ENCODE measurements at places on chromosomes 16 and 17. TPM values are rescaled to one million over a fixed set of nuclear protein-coding genes. Genes with fewer than 3 reads are reported as not detected.

DNA sequence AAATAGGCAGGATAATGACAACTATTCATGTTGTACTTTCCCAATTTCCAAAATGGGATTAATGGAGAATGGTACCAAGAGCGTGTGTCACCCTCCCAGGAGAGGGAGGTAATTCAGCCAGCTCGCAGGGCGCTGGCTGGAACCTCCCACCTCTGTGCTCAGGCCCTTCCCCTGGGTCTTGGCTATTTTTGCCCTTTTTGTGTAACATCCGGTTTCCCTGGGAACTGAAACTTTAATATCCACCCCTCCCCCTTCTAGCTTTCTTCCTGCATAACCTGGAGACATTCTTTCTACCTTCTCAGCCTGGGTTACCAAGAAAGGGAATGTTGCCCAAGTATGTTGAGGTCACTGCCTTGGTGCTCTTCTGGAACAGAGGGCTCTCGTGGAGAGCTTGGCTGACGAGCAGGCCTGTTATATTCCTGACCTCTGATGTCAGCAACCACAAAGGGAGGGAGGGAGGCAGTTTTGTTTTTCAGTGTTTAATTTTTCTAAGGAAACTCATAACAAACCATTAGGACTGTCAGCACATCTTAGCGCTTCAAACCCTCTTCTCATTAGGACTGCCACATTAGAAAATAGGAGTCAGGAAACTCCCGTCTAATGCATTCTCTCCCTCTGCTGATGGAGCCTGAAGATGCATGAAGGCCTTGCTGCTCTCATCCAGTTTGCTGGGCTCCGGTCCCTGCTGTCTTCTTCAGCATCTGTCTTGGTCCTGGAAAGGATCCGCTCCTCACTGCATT, 25.6 kb downstream of the ITGB3 start:
- no peak overlapping the region for H3K4me3 ChIP-seq
- peak; percentile 33 for DNase-seq
- H3K36me3 ChIP-seq, result no peaks in the 10 kb centered on the region
- no peaks in the 10 kb centered on the region for H3K27me3 ChIP-seq
- peak overlapping the region; percentile 81 for H3K27ac ChIP-seq

DNA sequence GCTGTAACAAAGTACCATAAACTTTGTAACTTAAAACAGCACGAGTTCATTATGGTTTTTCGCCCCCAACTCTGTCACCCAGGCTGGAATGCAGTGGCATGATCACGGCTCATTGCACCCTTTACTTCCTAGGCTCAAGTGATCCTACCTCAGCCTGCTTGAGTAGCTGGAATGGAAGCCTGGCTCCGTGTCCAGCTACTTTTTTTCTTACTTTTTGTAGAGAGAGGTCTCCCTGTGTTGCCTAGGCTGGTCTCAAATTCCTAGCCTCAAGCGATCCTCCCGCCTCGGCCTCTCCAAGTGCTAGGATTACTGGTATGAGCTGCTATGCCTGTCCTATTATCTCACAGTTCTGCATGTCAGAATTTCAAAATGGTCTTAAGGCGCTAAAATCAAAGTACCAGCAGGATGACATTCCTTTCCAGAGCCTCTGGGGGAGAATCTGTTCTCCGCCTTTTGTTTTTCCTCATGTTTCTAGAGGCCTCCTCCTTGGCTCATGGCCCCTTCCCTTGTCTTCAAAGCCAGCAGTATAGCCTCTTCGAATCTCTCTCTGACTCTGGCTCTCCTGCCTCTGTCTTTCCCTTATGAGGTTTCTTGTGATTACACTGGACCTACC, 10.1 kb upstream of the PRM1 start:
- no peaks in the 10 kb centered on the region for H3K36me3 ChIP-seq
- H3K4me1 ChIP-seq, result no peaks in the 10 kb centered on the region
- no peak overlapping the region for H3K4me3 ChIP-seq
- H3K27me3 ChIP-seq, result no peaks in the 10 kb centered on the region
- DNase-seq, result no peak

Gene SGF29
- 36.3 TPM for total RNA-seq

Gene RCVRN
- total RNA-seq, result not detected

- no peak overlapping the region for H3K27ac ChIP-seq
- H3K27me3 ChIP-seq, result no peaks in the 10 kb centered on the region
- H3K4me1 ChIP-seq, result peaks cover 7% of the 10 kb centered on the region
- H3K4me3 ChIP-seq, result no peak overlapping the region
- DNase-seq, result no peak
These were observed 4.6 kb upstream of the PIEZO1 start for GRCh38 chr16:88789594-88789993.

DNA sequence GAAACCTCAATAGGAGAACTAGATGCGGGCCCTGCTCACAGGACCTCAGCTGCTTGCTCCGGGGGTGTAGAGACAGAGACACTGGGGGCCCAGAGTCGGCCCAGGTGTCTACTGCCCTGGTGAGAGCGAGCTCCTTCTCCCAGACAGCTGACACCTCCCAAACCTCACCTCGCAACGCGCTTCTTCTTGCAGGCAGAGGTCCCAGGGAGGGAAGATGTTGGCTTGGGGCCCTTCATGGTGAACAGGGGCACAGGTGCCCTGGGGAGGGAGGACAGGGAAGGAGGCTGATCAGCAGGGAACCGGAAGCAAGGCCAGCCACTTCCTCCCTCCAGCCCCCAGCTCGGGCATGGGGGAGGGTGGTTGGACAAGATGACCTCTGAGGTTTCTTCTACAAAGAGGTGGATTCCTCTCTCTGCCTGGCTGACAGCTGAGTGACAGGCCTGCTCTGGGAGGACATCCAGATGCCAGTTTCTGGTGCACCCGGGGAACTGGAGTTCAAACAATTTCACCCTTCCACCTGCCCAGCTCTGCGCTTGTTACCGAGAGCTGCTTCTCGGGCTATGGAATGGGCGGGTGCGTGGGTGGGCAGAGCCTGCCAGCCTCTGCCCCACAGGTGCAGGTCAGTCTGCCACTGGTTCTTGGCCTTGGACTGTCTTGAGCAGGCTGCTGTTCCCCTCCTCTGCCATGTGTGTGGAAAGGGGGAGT, 11.7 kb upstream of the GFAP start:
- no peaks in the 10 kb centered on the region for H3K27me3 ChIP-seq
- H3K27ac ChIP-seq, result no peak overlapping the region
- H3K4me1 ChIP-seq, result no peaks in the 10 kb centered on the region
- no peak overlapping the region for H3K4me3 ChIP-seq

GRCh38 chr16:25563700-25564099, 128.1 kb upstream of the HS3ST4 start:
- H3K4me1 ChIP-seq, result no peaks in the 10 kb centered on the region
- DNase-seq, result no peak
- H3K27ac ChIP-seq, result no peak overlapping the region
- H3K27me3 ChIP-seq, result no peaks in the 10 kb centered on the region

- no peak overlapping the region for H3K4me3 ChIP-seq
- no peaks in the 10 kb centered on the region for H3K4me1 ChIP-seq
- no peak for DNase-seq
- H3K27me3 ChIP-seq, result no peaks in the 10 kb centered on the region
- H3K27ac ChIP-seq, result no peak overlapping the region
These were observed 306.3 kb downstream of the CNTNAP4 start for GRCh38 chr16:76583466-76583865.

DNA sequence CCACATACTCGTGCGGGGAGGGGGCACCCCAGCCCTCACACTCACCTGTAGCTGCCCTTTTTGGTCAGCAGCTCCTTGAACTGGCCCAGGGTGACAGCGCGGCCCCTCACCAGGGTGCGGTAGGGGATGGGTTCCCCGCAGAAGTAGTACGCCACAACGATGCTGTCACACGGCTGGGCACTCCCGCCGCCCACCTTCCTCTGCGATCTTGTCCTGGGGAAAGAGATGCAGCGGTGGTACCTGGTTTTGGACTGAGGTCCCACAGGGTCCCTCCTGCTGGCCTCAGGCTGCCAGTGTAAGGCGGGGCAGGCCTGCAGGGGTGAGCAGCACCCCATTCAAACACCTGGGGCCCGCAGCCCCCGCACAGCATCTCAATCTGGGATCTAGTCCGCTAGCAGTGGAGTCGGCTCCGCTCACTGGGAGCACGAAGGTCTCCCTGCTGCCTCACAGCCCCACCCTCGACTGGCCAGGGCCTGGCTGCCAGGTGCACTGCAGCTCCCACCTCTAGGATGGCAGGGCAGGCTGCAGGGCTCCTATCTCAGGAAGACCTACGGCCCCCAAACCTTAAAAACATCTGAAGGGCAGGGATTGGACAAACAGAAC, 6.5 kb downstream of the PDIA2 start:
- no peak for DNase-seq
- H3K4me1 ChIP-seq, result no peaks in the 10 kb centered on the region
- no peak overlapping the region for H3K27ac ChIP-seq
- no peaks in the 10 kb centered on the region for H3K27me3 ChIP-seq
- peaks cover 71% of the 10 kb centered on the region for H3K36me3 ChIP-seq

- H3K27ac ChIP-seq, result no peak overlapping the region
- H3K36me3 ChIP-seq, result peaks cover 81% of the 10 kb centered on the region
- no peaks in the 10 kb centered on the region for H3K27me3 ChIP-seq
These were observed 40.8 kb upstream of the ENDOV start for GRCh38 chr17:80374039-80374731.

- no peak overlapping the region for H3K4me3 ChIP-seq
- no peak for DNase-seq
- no peaks in the 10 kb centered on the region for H3K4me1 ChIP-seq
These were observed 48.4 kb downstream of the CMC2 start for GRCh38 chr16:80958284-80958683.

DNA sequence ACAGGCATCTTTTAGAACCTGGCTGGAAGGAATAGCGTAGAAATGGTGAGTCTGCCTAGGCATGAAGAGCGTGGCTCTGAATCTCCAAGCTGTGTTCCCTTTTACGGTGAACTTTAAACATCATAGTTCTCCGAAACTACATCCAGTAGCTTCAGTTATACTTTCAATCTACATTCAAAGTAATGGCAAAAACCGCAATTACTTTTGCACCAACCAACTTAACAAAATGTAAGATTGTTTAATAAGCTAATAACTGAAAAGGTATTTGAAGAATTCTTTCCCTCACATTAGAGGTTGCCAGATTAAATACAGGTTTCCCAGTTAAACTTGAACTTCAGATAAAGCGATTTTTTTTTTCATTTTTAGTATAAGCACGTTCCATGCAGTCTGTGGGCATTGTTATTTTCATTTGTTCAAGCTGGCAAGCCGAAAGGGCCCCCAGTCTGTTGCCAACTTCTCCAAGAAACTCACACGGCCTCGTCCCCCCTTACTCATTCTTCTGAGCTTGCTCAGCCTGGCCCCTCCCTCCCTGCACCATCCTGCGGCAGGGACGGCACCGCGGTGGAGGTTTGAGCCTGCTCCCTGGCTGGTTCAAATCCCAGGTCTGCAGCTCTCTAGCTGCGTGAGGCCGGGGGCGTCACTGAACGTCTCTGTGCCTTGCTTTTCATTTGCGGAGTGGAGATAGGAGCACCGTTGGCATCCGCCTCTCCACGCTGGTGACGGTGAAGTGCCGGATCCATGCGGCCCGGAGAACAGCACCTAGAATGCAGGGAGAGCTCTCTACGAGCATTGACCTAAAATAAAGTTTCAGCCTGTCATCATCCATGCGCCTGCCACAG, 3.5 kb upstream of the MTHFSD start:
- no peaks in the 10 kb centered on the region for H3K27me3 ChIP-seq
- no peak for DNase-seq
- H3K36me3 ChIP-seq, result no peaks in the 10 kb centered on the region
- no peak overlapping the region for H3K4me3 ChIP-seq
- peaks cover 13% of the 10 kb centered on the region for H3K4me1 ChIP-seq

- H3K4me1 ChIP-seq, result peaks cover 8% of the 10 kb centered on the region
- H3K27ac ChIP-seq, result peak overlapping the region; percentile 17
- H3K36me3 ChIP-seq, result peaks cover 12% of the 10 kb centered on the region
- H3K27me3 ChIP-seq, result no peaks in the 10 kb centered on the region
- H3K4me3 ChIP-seq, result no peak overlapping the region
- DNase-seq, result no peak
These were observed 19.7 kb downstream of the TMEM11 start for GRCh38 chr17:21194226-21194625.

- no peaks in the 10 kb centered on the region for H3K27me3 ChIP-seq
- H3K4me3 ChIP-seq, result no peak overlapping the region
- no peak for DNase-seq
- H3K4me1 ChIP-seq, result no peaks in the 10 kb centered on the region
- H3K36me3 ChIP-seq, result no peaks in the 10 kb centered on the region
These were observed 31.7 kb upstream of the BRD7 start for GRCh38 chr16:50400312-50400966.

DNA sequence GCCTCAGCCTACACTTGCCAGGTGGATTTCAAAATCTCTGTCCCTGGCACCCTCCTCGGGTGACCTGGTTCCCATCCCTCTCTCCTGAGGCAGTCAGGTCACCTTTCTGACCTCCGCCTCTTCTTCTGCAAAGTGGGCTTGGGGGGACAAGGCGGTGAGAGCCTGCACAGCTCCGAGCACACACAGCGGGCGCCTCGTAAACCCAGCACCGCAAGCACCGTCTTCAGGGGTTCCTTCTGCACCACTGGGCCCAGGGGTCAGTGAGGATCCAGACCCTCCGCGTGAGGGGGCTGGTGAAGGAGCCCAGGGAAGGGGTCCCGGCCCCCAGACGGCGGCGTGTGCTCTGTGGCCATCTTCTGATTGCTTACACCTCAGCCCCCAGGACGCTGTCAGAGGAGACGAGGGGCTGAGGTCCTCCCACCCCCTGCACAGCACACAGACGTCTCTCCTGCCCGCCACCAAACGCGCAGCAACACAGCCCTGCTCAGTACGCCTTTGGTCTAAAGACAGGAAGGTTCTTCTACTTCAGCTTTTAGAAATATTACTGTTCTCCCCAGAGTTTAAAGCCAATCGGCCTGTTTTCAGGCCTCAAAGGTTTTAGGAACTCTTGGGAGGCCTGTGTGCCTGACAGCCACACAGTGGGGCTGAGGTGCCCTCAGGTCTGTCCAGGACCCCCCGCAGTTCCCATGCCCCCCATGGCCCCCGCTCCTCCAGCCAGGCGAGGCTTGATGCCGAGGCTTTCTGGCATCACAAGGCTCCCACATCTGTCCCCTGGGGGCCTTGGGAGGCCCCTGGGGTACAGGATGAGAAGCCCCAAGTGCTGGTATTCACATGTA, 2.7 kb downstream of the CBFA2T3 start:
- peaks cover 29% of the 10 kb centered on the region for H3K4me1 ChIP-seq
- no peaks in the 10 kb centered on the region for H3K36me3 ChIP-seq
- no peak overlapping the region for H3K27ac ChIP-seq

- H3K27me3 ChIP-seq, result no peaks in the 10 kb centered on the region
- no peaks in the 10 kb centered on the region for H3K4me1 ChIP-seq
- no peak for DNase-seq
- H3K4me3 ChIP-seq, result no peak overlapping the region
- H3K36me3 ChIP-seq, result no peaks in the 10 kb centered on the region
- H3K27ac ChIP-seq, result no peak overlapping the region
These were observed 7.5 kb downstream of the CD7 start for GRCh38 chr17:82309656-82310570.

DNA sequence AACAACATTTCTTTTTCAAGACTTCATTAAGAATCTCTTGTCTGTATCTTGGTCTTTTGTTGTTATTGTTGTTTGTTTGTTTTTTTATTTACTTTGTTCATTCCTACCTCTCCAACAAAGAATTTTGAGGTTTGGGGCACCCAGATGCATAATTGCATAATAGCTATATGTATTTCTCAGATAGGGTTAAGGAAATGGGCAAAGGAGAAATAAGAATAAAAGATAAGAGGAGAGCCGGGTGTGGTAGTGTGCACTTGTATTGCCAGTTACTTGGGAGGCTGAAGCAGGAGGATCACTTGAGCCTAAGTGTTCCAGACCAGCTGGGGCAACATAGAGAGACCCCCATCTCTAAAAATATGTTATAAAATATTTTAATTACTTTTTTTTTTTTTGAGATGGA, 30.5 kb downstream of the CDH1 start:
- DNase-seq, result no peak
- no peaks in the 10 kb centered on the region for H3K36me3 ChIP-seq
- no peaks in the 10 kb centered on the region for H3K27me3 ChIP-seq
- no peaks in the 10 kb centered on the region for H3K4me1 ChIP-seq

GRCh38 chr17:51087072-51087757, 33.5 kb downstream of the SPAG9 start:
- H3K27ac ChIP-seq, result peak overlapping the region; percentile 83
- peaks cover 26% of the 10 kb centered on the region for H3K4me1 ChIP-seq
- no peaks in the 10 kb centered on the region for H3K27me3 ChIP-seq
- H3K4me3 ChIP-seq, result no peak overlapping the region
- no peaks in the 10 kb centered on the region for H3K36me3 ChIP-seq
